Jurkat, Clone E6-1 (cell line): ENCODE measurements at places on chromosomes 2 and 18.

- DNase-seq = no peak
Observed at GRCh38 chr2:146158072-146158674, 1638.3 kb upstream of the ZEB2 start.

DNA sequence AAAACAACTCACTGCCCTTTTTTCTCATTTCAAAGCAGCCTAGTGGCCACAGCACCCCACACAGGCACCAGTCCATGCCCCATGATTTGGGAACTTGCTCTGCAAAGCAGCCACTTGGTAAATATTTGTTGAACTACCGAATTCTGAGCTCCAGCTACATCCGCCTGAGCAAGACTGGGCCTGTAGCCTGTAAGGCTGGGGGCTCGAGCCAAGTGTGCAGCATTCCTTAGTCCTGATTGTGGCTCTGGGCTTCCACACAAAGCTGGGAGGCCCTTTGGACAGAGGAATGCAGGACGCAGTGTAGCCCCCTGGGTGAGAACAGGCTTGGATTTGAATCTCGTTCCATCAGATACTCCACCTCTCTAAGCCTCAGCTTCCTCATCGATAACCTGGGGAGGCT, 88.4 kb downstream of the ACTR2 start:
- DNase-seq = no peak

DNA sequence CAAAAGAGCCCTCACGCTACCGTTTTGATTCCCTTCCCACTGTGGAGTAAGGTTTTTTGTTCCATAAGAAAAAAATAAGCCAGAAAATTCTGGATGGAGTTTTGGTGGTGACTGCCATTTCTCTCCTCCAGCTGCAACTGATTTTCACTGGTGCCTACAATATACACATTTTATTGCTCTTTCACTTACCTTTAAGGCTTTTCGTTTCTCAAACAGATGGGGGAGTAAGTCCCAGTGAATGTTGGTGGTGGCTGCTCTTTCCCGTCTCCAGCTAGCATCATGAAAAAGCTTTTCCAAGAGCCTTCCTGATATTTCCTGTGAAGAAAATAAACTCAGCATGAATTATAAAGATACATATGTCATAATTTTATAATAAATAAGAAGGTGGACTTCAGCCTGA, 932.5 kb upstream of the PIK3C3 start:
- DNase-seq = no peak

GRCh38 chr2:64025741-64026140, 6.5 kb upstream of the VPS54 start:
- DNase-seq = peak; percentile 57

GRCh38 chr2:233037078-233037477, 4.6 kb downstream of the NEU2 start:
- no peak for DNase-seq

DNA sequence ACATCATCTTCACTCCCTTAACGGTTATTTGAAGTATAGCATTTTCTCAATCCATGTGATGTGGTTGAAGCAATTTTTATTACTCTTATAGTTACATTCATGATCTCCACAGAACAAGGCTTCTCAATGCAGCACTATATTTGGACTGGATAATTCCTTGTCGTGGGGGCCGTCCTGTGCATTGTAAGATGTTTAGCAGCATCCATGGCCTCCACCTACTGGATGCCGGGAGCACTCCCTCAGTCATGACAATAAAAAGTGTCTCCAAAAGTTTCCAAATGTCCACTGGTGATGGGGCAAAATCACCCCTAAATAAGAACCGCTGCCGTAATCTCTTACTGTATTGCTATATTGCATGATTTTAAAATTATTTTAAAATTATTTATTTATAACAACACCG, 110.6 kb upstream of the DDX18 start:
- no peak for DNase-seq

DNA sequence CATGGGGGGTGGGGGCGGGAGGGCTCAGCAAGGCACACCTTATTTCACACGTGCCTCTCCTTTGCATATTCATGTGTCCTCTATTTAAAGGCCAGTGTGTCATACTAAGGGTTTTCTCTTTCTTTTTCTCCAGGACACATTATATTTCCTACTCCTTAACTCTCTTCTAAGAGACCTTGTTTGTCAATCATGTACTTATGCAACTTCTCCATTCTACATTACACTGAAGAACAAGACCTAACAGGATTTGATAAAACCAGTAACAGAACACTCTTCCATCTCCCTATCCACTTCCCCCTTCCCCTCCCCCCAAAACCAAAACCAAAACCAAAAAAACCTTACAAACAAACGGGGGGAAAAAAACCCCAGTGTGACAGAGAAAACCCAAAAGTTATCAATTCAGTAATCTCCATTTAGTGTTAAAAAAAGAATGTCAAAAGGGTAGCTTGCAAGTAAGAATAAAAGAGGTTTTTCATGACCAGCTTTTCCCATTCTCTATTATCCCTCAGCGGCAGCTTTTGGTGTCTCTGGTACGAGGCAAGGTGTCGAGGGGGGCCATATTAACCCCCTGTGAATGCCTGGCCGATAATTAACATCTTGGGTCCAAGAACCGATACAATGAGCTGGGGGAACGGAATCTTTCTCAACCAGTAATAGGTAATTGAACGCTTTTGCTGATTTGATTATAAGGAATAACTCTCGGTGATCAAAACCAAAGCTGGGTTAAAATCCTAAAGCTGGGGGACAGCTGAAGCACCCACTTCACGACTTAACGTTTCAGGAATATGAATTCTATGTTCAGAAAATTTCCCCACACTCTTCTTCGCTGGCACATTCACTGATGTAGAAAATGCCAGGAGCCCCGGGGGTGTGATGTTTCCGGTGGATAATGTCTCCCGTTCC, 191.0 kb upstream of the TCF4 start:
- peak; percentile 6 for DNase-seq

DNA sequence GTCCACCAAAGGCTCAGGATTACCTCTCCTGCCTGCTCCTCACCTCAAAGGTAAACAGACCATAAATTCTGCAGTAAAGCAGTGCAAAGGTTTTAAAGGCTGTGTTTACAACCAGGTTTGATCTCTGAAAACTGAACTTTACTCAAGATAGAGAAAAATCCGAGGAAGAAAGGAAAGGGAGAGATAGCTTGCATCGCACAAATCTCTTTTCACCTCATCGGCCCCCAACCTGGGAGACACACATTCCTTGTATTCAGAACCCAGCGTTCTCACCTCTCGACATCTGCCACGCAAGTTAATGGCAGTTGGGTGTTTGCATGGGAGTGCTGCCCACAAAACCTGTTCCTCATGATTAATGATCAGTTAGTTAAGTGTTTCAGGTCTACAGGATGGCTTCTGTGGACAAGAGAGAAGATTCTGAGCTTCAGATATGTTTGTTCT, 72.6 kb downstream of the GATA6 start:
- no peak for DNase-seq

DNA sequence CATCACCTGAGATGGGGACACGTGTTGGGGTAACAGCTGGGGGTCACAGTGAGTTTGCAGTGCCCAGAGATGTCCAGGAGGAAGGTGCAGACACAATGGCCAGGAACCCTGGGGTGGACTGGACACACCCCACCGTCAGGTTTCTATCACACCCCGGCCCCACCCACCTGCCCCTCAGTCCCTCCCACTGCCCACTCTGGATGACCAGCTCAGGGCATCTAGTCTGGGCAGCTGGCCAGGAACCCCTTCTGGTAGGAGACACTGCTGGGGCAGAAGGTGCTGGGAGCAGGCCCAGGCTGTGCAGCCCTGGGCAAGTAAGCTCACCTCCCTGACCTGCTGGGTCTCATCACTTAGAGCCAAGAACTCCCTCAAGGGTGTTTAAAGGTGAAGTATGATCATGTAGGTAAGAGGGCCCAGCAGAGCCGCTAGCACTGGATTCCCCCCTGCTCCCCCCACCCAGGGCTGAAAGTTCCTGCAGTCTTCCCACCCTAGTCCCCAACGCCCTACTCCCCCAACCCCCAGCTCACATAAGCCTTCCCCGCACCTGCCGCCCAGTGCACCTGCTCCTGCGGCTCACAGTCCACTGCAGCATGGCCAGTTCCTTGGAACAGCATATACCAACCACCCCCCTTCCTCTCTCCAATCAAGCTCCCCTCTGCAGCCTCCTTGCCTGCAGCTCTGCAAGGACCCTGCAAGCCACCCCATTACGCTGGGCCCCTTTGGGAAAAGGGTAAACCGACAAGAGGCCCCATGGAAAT, 17.3 kb downstream of the BIN1 start:
- DNase-seq = no peak

GRCh38 chr2:48233005-48233404, 296.9 kb upstream of the STON1 start:
- no peak for DNase-seq
